ENCODE measurements at places on chromosomes 11 and 22. TPM values are rescaled to one million over a fixed set of nuclear protein-coding genes. Genes with fewer than 3 reads are reported as not detected.

The TREH gene
- polyA plus RNA-seq: 0.25 TPM

The C11orf97 gene
- polyA plus RNA-seq: not detected

The TRIM49 gene
- not detected for polyA plus RNA-seq

The C11orf16 gene
- polyA plus RNA-seq: 0.25 TPM

The YPEL1 gene
- 26.8 TPM for polyA plus RNA-seq

The CALCA gene
- polyA plus RNA-seq: not detected

The PTPRCAP gene
- 0.67 TPM for polyA plus RNA-seq

The KCNK4 gene
- polyA plus RNA-seq: not detected

The SH3BP1 gene
- 7.1 TPM for polyA plus RNA-seq

The PDGFB gene
- 26.6 TPM for polyA plus RNA-seq

The IFITM1 gene
- 30.5 TPM for polyA plus RNA-seq

The FXYD2 gene
- polyA plus RNA-seq: 2.2 TPM

The CARD18 gene
- not detected for polyA plus RNA-seq

The TYR gene
- 0.26 TPM for polyA plus RNA-seq

The P2RX3 gene
- 4.2 TPM for polyA plus RNA-seq

The GRIK4 gene
- polyA plus RNA-seq: 0.30 TPM

The VSIG10L2 gene
- polyA plus RNA-seq: not detected

The RASD2 gene
- 25.4 TPM for polyA plus RNA-seq

Data from hindlimb muscle (tissue), 1 donor.